T-helper 1 cell (primary cell): ENCODE measurements at places on chromosomes 6 and 20.

GRCh38 chr6:36263390-36264000 lies 6.4 kb upstream of the PNPLA1 start:
- no peak for DNase-seq

- DNase-seq: no peak
Observed at GRCh38 chr6:152416652-152417051, 220.5 kb downstream of the SYNE1 start.

- no peak for DNase-seq
Observed at GRCh38 chr6:78231002-78231401, 578.2 kb downstream of the MEI4 start.

GRCh38 chr20:5357946-5358345 lies 41.2 kb upstream of the PROKR2 start:
- no peak for DNase-seq
